HT-29 (cell line): ENCODE measurements at places on chromosomes 5 and 9.

DNA sequence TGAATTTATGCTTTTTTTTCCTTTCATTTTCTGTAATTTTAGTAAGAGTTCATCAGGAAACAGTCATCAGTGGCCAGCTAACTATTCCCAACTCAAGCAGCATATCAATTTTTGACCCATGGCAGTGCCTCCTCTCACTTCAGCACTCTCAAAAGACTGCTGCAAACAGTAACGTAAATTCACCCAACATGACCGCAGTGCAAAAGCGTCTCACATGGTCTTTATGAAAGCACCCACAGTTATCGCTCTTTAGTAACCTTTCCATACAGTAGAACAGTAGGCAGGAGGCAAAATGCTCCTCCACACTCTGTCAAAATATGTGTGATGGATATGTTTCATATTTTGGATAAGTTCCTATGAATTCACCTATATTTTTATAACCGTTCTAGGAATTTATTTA, 48.6 kb downstream of the PARP8 start:
- no peak for DNase-seq

DNA sequence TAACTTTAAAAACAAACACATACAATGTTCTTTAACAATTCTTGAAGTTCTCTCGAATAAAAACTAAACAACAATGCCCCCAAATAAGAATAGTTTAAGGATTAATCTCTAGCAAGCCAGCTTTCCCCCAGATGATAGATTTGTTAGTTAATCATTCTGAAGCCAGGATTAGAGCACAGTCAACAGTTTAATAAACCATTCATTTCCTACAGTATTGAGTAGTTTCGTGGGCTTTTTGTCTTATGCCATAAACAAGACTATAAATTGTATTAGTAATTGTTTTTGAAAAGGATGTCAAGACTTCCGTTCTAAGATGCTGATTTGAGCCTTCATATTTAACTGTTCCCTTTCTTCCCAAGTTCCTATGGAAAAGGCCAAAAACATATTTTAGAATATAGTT, 136.6 kb downstream of the PIK3R1 start:
- DNase-seq: no peak

DNA sequence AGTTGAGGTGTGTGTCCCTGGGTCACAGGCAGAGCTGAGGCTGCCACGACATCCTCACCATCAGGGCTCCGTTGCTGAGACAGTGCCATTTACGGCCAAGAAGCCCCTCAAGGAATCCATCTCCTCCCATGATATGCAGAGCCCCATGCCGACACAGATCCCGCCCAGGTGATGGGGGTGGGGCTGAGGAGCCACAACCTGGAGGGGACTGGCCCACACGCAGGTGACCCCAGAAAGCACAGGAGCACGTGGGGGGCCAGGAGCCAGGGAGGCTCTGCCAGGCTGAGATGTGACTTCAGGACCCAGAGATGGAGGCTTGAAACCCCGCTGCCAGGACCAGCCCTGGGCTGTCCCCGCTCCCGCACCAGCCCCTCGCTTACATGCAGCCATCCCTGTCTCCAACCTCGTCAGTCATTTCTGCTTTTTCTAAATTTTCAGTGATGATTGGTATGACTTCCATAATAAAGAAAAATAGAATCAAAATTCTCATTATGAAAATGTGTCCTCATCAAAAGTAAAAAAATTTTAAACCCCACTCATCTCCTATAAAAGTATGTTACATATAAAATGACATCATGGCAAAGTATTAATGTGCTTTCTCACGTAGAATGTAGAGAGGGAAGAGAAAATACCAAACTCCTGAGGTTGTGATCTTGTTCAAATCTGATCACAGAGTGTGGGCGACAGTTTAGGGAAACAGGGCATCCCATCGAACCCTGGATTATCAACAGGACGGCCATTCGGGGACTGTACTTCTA, 98.0 kb upstream of the SARDH start:
- DNase-seq: no peak

- no peak for DNase-seq
Observed at GRCh38 chr5:6829150-6829784, 116.0 kb downstream of the TENT4A start.

- no peak for DNase-seq
Observed at GRCh38 chr5:178382754-178383164, 150.2 kb upstream of the PHYKPL start.

GRCh38 chr5:144659634-144660227, 489.1 kb downstream of the KCTD16 start:
- DNase-seq: no peak

DNA sequence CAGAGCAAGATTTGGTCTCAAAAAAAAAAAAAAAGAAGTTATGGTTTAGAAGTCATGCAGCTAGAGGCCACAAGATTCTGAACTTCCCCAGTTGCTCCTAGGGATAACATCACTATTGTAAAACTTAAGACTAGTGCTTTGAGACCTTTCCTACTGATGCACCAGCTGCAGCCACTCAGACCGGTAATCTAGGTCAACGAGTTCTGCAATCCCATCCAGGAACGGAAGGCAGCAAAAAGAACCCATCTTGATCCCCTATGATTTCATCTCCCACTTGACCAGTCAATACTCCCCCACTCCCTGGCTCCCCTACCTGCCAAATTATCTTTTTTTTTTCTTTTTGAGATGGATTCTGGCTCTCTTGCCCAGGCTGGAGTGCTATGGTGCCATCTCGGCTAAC, 46.9 kb upstream of the TTC39B start:
- DNase-seq: no peak

DNA sequence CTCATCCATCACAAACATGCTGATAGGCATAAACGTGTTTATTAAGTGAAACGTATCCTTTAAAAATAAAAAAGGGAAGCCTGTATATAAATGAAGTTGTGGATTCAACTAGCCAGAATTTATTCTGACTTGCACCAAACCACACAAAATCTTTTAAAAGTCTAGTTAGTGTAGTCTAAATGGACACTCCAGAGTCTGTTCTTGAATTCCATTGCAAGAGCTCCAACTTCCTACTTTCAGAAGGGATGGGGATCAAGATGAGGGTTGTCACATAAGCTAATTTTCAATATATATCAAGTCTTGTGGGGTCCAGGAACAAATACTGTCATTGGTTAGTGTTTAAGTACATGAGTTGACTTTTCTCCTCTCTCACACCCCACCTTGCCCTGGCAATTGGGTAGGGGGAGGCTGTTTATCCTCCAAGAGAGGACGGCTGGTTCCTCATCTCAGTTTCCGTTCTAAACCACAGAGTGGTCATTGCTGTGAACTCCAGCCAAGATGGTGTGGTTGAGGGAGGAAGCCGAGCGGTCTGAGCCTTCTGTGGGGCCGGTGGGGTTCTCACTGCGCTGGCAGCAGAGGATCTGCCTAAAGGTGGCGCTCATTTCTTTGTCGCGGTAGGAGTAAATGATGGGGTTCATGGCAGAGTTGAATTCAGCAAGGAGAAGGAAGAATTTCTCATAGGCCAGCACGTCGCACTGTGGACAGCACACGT, 163.2 kb downstream of the LPAR1 start:
- DNase-seq: no peak

GRCh38 chr9:14752271-14752670, 29.7 kb upstream of the CER1 start:
- DNase-seq: no peak

DNA sequence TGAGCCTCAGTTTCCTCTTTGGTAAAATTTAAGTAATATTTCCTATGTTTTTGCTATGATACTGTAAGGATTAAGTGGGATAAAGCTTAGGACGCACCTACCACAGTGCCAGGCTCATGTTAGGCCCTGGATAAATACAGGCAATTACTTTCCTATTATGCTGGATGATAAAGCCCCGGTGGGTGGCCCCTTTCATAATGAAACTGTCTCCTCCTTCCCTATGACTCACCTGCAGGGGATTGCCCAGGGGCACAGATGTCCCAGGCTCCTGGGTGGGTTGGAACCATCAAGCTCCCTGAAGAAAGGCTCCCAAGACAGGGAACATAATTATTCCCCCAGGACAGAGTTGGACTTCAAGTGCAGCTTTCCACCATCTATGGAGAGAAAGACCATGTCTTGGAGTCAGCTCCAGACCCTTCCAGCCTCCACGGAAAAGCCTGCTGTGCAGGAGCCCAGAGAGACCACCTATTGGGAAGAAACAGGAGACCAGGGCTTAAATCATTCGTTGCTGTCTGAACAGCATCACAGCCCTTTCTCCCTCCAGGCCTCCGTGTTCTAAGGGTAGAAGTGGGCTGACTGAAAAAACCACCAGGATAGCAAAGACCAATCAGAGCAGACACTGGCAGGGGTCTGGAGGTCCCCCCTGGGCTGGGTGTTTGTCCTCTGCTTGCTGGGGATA, 43.2 kb upstream of the FOXE1 start:
- DNase-seq: no peak

DNA sequence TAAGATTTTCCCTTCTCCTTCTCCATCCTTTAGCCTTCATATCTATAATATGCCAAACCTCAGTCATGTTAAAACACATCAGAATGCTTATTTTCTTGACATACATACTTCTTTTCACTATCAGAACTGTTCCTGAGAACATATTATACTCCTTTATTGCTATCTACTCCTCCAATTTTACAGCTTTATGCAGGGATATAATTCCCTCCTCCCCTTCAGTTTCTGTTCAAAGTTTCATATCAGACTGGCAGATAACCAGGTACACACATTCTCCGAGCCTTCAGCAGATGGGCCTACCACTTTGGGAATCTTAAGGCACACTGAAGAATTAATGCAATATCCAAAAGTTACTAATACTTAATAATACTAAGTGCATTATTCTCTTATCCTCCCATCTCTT, 29.1 kb downstream of the FAM169A start:
- DNase-seq: no peak

- DNase-seq: no peak
Observed at GRCh38 chr5:164060786-164061355, 555.5 kb downstream of the MAT2B start.

DNA sequence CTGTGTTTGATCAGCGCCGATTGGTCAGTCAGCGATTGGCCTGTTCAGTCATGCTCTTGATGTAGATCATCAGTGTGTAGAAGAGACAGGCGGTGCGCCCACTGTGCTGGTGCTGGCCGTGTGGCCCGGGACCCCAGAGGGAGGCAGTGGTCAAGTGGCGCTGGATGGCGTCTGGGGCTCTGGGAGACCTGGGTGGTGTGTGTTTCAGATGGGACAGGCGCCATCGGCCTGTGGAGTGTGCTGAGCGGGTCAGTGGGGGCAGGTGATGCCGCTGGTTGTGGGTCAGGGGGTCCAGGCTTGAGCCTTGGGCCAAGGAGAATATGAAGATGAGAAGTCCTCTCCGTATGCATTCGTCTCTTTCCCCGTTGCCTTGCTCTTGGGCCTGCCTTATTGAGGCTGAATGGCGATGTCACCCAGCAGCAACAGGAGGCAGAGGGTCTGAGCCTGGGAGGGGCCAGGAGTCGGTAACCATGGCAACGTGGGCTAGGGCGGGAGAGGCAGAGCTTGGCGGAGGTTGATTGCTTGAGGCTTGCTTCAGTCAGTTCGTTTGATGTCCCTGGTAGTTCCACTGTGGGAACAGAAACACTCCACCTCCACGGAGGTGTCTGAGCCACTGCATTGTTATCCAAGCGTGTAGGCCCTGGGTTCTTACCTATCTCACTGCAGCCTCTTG, 117.8 kb upstream of the CACNA1B start:
- no peak for DNase-seq

GRCh38 chr5:6342689-6343315, 35.5 kb downstream of the MED10 start:
- no peak for DNase-seq
